Neural progenitor cell (in vitro differentiated cells): ENCODE measurements at places on chromosomes 7 and 10. TPM values are rescaled to one million over a fixed set of nuclear protein-coding genes. Genes with fewer than 3 reads are reported as not detected.

GRCh38 chr10:78411716-78412115 is 378.1 kb downstream of the RPS24 start:
- H3K27ac ChIP-seq = no peak overlapping the region
- no peaks in the 10 kb centered on the region for H3K36me3 ChIP-seq
- no peak overlapping the region for H3K4me3 ChIP-seq
- DNase-seq = no peak
- H3K27me3 ChIP-seq = no peaks in the 10 kb centered on the region
- peaks cover 8% of the 10 kb centered on the region for H3K4me1 ChIP-seq

GRCh38 chr7:25012254-25012653 is 32.3 kb upstream of the OSBPL3 start:
- no peak for DNase-seq
- H3K4me3 ChIP-seq = no peak overlapping the region
- H3K36me3 ChIP-seq = peaks cover 4% of the 10 kb centered on the region
- H3K27me3 ChIP-seq = no peaks in the 10 kb centered on the region
- no peaks in the 10 kb centered on the region for H3K4me1 ChIP-seq
- H3K27ac ChIP-seq = no peak overlapping the region

- H3K27ac ChIP-seq = no peak overlapping the region
- no peaks in the 10 kb centered on the region for H3K36me3 ChIP-seq
- no peaks in the 10 kb centered on the region for H3K27me3 ChIP-seq
- no peak overlapping the region for H3K4me3 ChIP-seq
These were observed 37.7 kb downstream of the AGMO start for GRCh38 chr7:15524077-15524476.

DNA sequence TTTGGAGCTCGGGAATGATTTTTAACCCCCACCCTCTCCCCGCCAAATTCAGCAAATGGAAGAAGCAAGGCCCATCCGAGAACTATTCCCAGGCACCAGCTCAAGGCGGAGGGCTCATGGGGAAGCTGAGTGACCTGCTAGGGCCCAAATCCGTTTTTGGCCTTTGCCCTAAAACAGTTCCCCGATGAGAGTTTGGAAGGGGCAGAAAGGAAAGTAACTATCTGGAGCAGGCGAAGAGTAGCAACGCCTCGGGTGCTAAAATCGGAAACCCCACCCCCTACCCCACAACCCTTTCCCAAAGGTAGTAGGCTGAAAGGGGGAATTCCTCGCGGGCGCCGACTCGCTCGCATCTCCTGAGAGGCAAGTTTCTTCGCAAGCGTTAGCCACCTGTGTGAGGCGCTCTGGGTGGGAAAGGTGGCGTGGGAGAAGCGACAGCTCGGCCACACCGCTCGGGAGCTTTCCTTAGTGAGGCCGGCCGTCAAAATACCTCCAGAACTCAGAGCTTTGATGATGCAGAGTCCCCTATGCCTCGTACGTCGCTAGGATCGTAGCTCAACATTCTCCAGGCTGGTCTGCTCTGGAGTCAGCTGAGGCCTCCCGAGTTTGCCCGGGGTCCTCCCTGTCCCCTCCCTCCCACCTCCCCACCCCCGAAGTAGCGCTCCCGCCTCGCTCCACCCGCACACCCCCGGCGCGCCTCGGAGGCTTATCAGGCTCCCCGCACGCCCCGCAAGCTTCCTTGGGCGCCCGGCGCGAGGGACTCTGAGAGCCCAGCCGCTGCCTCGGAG is 642 bp upstream of the PRKG1 start:
- peaks cover 9% of the 10 kb centered on the region for H3K27me3 ChIP-seq
- DNase-seq = no peak
- no peaks in the 10 kb centered on the region for H3K36me3 ChIP-seq
- H3K4me1 ChIP-seq = peaks cover 36% of the 10 kb centered on the region
- peak overlapping the region; percentile 81 for H3K27ac ChIP-seq
- peak overlapping the region; percentile 73 for H3K4me3 ChIP-seq

- H3K4me1 ChIP-seq = peaks cover 12% of the 10 kb centered on the region
- no peak overlapping the region for H3K4me3 ChIP-seq
- H3K27me3 ChIP-seq = no peaks in the 10 kb centered on the region
- no peaks in the 10 kb centered on the region for H3K36me3 ChIP-seq
- DNase-seq = no peak
- H3K27ac ChIP-seq = no peak overlapping the region
These were observed 34.6 kb downstream of the LRMDA start for GRCh38 chr10:75466001-75466400.

- no peak overlapping the region for H3K4me3 ChIP-seq
- H3K27ac ChIP-seq = no peak overlapping the region
- H3K4me1 ChIP-seq = no peaks in the 10 kb centered on the region
- H3K27me3 ChIP-seq = no peaks in the 10 kb centered on the region
These were observed 572.1 kb upstream of the IGFBP3 start for GRCh38 chr7:46493196-46493595.

DNA sequence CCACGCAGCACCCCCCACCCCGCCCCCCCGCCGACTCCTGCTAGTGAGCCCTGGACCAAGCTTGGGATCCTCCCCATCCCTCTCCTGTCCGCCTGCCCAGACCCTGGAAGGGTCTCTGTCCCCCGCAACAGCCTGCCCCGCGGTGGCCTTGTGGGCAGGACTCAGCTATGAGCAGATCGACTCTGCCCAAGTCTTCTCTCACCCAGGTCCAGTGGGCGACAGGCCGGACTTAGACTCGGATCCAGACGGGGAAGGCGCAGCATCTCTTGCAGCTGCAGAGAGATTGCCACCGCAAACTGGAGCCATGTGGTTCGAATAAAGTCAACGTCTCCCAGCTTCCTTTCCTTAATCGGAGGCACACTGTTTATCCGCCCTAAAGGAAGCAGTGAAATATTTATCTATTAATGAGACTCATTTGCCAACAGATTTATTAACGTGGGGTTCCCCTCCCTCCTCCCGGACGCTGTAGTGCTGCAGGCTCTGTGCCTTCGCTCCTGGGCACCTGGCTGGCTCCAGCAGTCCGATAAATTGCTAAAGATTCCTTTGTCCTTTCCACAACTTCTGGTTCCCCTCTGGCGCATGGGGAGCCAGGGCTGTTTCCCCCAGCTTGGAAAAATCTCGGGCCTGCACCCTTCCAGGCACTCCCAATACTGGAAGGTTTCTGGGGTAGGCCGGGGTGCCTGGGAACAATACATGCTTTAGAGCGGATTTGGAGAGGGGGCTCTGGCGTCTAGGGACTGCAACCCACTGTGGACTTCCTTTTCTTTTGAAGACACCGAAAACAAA is 634 bp upstream of the HOXA7 start:
- H3K4me3 ChIP-seq = no peak overlapping the region
- no peaks in the 10 kb centered on the region for H3K4me1 ChIP-seq
- no peak for DNase-seq
- no peak overlapping the region for H3K27ac ChIP-seq

GRCh38 chr7:20783700-20784387 is 2.8 kb downstream of the SP8 start:
- H3K27me3 ChIP-seq = peaks cover 63% of the 10 kb centered on the region
- H3K4me3 ChIP-seq = peak overlapping the region; percentile 94
- DNase-seq = peak; percentile 70
- no peak overlapping the region for H3K27ac ChIP-seq
- H3K4me1 ChIP-seq = peaks cover 52% of the 10 kb centered on the region

- H3K36me3 ChIP-seq = no peaks in the 10 kb centered on the region
- H3K4me1 ChIP-seq = no peaks in the 10 kb centered on the region
- no peak overlapping the region for H3K27ac ChIP-seq
- no peak overlapping the region for H3K4me3 ChIP-seq
- no peaks in the 10 kb centered on the region for H3K27me3 ChIP-seq
These were observed 6.1 kb upstream of the UBE2H start for GRCh38 chr7:129958643-129959470.

DNA sequence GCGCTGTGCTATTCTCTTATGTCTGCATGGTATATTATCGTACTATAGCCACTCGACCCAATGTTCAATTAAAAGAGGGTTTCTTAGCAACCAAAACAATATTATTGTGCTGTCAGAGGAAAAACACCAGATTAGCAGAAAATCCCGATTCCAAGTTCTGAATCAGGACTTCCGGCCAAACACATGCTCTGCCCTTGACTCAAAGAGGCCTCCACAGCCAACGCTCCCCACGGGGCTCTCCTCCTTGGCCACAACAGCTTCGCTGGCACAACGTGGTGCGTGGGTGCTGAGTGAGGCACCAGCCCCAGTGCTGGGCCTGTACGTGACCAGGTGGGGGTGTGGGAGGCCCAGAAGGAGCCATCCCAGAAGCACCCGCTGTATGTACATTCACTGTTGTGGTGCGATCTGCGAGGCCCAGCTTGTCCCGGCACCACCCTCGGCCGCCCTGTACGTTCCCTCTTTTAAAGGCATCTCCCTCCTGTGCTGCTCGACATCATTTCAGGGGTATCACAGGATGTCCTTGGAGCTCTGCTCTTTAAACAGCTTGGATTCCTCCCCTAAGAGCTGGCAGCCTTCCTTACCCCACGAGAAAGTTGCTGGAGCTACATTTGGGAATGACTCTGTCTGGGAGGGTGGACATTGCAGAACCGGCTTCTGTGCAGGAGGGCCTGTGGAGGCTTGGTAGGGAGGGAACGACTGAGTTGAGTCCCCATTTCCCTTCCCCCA is 736.2 kb downstream of the PARD3 start:
- H3K36me3 ChIP-seq = no peaks in the 10 kb centered on the region
- DNase-seq = no peak
- no peaks in the 10 kb centered on the region for H3K4me1 ChIP-seq
- no peak overlapping the region for H3K27ac ChIP-seq
- H3K27me3 ChIP-seq = no peaks in the 10 kb centered on the region

DNA sequence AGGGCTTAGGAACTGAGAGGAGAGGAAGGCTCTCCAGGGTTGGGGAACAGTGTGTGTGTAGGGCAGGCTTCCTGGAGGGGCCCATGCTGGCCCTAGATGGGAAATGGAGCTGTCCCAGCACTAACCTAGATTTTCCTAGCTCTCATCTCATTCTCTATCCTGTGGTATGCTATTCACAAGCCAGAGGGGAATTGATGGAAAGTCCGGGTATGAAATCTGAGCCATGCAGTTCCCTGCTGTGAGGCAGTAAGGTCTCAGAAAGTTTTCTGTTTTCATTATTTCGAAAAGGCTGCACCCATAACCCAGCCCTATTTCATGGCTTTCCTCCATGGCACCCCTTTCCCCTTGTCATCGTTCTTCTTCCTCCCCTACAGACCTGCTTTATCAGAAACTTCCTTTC is 220.3 kb downstream of the RPS24 start:
- no peaks in the 10 kb centered on the region for H3K36me3 ChIP-seq
- no peaks in the 10 kb centered on the region for H3K4me1 ChIP-seq
- no peak overlapping the region for H3K4me3 ChIP-seq
- DNase-seq = no peak
- no peak overlapping the region for H3K27ac ChIP-seq
- H3K27me3 ChIP-seq = no peaks in the 10 kb centered on the region

GRCh38 chr7:123601530-123601929 is at the start of gene ASB15:
Gene ASB15 (plus strand): TSS chr7:123601821. CDS start chr7:123614503, 12,682 bp downstream.
- H3K27ac ChIP-seq = no peak within 1 kb of the TSS
- peaks cover 14% of the 10 kb centered on the region for H3K4me1 ChIP-seq
- H3K4me3 ChIP-seq = no peak within 1 kb of the TSS
- DNase-seq = peak; percentile 55
- no peaks in the 10 kb centered on the region for H3K36me3 ChIP-seq

GRCh38 chr7:131111081-131111576 is 216.5 kb upstream of the MKLN1 start:
- H3K27ac ChIP-seq = no peak overlapping the region
- peaks cover 26% of the 10 kb centered on the region for H3K4me1 ChIP-seq
- H3K4me3 ChIP-seq = peak overlapping the region; percentile 65
- no peaks in the 10 kb centered on the region for H3K36me3 ChIP-seq

GRCh38 chr7:135501402-135501801 is 8.5 kb downstream of the CNOT4 start:
- no peak overlapping the region for H3K4me3 ChIP-seq
- H3K4me1 ChIP-seq = no peaks in the 10 kb centered on the region
- H3K27ac ChIP-seq = no peak overlapping the region
- no peak for DNase-seq

- no peak overlapping the region for H3K4me3 ChIP-seq
- H3K4me1 ChIP-seq = peaks cover 23% of the 10 kb centered on the region
- peak overlapping the region; percentile 19 for H3K27ac ChIP-seq
- DNase-seq = peak; percentile 21
These were observed 44.1 kb upstream of the GATAD1 start for GRCh38 chr7:92402920-92403759.

- H3K36me3 ChIP-seq = no peaks in the 10 kb centered on the region
- DNase-seq = no peak
- H3K4me3 ChIP-seq = no peak overlapping the region
- no peaks in the 10 kb centered on the region for H3K27me3 ChIP-seq
These were observed 85.6 kb upstream of the CAPZA2 start for GRCh38 chr7:116776610-116777289.

GRCh38 chr7:1735262-1735661 is 65.2 kb downstream of the ELFN1 start:
- no peaks in the 10 kb centered on the region for H3K36me3 ChIP-seq
- DNase-seq = no peak
- H3K27ac ChIP-seq = no peak overlapping the region
- no peaks in the 10 kb centered on the region for H3K4me1 ChIP-seq
- no peaks in the 10 kb centered on the region for H3K27me3 ChIP-seq
- H3K4me3 ChIP-seq = no peak overlapping the region

DNA sequence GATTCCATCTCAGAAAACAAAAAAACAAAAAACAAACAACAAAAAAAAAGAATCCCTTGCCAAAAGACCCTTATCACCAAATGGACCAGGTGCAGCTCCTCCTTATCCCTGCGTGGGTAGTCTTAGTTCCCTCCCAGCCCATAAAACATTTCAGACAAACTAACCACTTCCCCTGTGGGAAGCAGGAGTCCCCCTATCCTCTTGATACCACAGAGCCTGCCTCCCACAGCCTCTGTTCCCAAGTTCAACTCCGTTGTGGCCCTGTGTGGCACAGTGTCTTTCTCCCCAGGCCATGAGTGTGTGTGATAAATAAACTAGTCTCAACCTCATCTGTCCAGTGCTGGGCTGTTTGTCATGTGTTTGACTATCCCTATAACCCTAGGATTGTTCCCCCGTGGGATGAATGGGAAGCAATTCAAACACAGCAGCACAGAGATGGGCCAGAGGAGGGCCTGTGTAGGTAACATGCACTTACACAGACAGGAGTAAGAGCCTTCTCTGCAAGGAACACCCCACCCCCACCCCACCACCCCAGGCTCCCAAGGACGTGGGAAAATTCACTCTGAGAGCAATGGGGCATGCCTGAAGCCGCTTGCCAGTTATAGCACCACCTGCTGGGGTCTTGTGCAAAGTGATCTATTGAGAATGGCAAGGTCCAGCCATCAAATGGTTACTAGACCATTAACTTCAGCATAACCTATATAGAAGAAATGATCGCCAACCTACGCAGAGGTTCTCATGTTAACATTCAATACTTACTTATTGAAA is 147.1 kb upstream of the GHITM start:
- no peak overlapping the region for H3K27ac ChIP-seq
- no peaks in the 10 kb centered on the region for H3K27me3 ChIP-seq
- no peaks in the 10 kb centered on the region for H3K4me1 ChIP-seq
- peak; percentile 78 for DNase-seq

SFTPA1 gene
- not detected in 2 replicates for total RNA-seq

NFE2L3 gene
- 6.2 and 6.9 TPM in 2 replicates for total RNA-seq

SLC13A1 gene
- total RNA-seq = not detected in 2 replicates

ZNF467 gene
- total RNA-seq = 0.17 and 1.7 TPM in 2 replicates

EPO gene
- total RNA-seq = 0.09 and 0.58 TPM in 2 replicates

EBLN1 gene
- not detected in 2 replicates for total RNA-seq

CABCOCO1 gene
- total RNA-seq = 0.28 TPM in 1 of 2 replicates, not detected in the other

SPAM1 gene
- not detected in 2 replicates for total RNA-seq

JCAD gene
- total RNA-seq = 1.3 and 1.9 TPM in 2 replicates

INSIG1 gene
- 94.3 and 96.2 TPM in 2 replicates for total RNA-seq
